GM19239 (cell line): ENCODE measurements at places on chromosomes 7 and 10.
A peak's percentile ranks its signal among the peaks of the same experiment; 100 is the strongest.

DNA sequence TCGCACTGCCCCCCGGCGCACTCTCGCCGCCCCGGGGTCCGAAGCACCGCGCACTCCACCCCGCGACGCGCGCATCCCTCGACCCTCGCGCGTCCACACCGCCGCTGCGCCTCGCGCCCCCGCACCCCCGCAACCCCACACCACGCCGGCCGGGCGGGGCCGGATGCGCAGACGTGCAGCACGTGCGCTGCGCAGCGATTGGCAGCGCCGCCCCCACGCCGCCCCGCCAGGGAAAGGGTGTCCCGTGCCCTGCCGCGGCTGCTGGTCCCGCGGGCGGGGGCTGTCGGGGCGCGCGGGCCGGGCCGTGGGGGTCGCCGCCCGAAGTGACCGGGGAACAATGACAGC lies 53.7 kb upstream of the KDM7A start:
- no peak for DNase-seq

- no peak for DNase-seq
Measured at GRCh38 chr10:131694168-131694780, 206.5 kb upstream of the PPP2R2D start.

- no peak for DNase-seq
Measured at GRCh38 chr7:117091721-117092120, 138.4 kb downstream of the ST7 start.

GRCh38 chr10:133335246-133336117 lies 1.2 kb downstream of the CALY start:
- no peak for DNase-seq

DNA sequence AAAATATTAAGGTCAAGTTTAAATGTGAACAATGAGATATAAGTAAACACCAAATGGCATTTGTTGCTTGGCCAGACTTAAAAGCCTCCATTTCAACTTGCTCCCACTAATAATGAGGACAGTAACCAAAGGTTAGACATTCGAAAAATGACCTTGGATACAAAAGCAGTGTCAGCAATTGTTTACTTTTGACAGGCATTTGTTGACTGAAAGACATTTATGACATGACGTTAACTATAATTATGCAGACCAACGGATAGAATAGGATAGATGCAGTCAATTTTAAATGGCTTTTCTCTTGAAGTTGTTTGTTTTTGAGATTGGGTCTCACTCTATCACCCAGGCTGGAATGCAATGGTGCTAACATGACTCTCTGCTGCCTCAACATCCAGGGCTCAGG lies 6.3 kb upstream of the WNT16 start:
- no peak for DNase-seq

DNA sequence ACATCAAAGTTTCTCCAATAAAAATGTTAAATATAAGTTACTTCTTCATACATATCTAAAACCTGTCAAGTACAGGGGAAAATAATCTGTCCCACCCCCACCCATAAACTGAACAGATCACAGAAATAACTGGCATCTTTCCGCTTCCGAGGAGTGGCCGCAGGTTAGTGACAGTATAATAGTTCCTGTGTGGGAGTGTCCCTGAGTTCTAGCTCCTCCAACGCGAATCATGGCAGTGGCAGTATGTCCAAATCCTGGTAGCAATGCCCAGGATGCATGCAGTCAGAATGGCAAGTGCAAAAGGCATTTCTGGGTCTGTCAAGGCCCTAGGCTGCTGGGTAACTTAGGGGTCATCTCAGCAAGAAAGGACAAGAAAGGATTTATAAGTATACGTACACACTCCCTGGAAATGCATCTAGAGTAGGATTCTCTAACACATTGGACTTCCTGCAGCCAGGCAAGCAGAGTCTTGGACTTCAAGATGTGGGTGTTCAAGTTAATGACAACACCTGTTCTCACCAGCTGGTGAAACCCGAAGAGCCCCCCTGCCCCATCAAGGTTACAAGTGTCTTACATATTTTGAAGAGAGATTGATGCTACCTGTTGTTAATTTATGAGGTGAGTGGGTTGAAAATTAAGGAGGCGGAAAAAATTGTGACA lies 94.4 kb upstream of the COL1A2 start:
- no peak for DNase-seq

DNA sequence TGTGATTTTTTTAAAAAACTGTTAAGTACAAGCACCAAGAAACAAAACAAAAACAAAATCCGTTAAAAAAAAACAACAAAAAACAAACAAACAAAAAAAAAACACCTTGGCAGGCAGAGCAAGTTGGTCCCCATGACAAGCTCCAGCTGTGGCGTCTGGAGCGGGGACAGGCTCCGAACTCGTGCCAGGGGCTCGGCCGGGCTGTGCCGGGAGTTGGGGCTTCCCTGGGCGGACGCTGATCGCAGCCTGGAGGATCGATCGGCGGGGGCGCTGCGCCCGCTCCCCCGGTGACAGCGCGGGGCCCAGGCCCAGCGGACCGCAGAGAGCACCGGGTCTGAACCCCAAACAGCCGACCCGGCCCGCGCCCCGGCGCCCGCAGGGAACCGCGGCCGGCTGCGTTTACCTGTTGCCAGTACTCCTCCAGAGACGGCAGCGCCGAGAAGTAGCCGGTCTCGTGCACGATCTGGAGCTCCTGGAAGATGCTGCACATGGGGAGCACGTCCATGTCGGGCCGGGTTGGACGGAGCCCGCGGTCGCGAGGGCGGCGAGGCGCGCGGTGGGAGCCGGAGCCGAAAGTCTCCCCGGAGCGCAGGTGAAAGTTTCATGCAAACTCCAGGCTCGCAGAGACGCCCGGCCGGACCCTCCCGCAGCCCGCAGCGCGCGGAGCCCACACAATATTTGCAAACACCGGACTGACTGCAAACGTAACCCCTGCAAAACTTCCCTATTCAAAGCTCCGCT lies at the start of gene KLF6:
Gene KLF6 (minus strand): TSS at position 700 of the 741 bp plus-strand sequence. CDS start 195 bp downstream, at position 505.
- peak; percentile 48 for DNase-seq
